Natural killer cell treated with Interleukin-12 subunit alpha and Interleukin-12 subunit beta and Interleukin-15 and Interleukin-18, amount 100 ng/mL, for 72 hours (primary cell): ENCODE measurements at places on chromosomes 3 and 15. TPM values are rescaled to one million over a fixed set of nuclear protein-coding genes. Genes with fewer than 3 reads are reported as not detected.

Gene NTRK3
- 1.2 TPM for total RNA-seq

Gene ALDH1L1
- total RNA-seq, result not detected

Gene ARHGAP31
- total RNA-seq, result 22.5 TPM

DNA sequence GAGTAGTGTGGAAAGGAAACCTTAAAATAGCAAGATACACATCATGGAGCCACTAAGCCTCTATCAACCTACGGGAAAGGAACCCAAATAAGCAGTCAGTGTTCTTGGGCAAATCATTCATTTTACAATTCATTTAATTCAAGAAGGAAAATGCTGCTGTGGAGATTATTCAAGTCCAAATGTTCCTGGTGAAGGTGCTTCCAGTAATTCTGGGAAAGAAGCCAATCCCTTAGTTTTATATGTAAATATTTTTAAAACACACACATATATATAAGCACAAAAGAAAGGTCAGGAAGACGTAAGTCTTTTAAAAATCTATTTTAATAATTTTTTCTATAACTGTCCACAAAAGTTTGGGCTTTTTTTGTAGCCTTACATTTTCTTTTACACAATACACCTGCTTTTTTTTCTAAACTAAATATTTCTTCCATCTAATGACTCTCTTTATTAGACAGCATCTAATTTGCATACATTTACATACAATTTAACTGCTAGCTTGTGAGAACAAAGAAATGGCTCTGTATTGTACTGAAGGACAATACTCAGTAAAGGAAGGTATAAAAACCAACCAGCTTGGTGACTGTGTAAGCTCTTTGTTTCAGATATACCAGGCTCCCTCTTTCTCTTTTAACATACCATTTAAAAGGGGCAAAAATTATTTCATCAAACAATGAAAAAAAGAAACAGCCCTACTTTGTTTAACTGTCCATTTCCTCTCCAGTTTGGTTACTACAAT is 269.5 kb downstream of the ZBTB20 start:
- no peak overlapping the region for H3K4me3 ChIP-seq
- no peaks in the 10 kb centered on the region for H3K27me3 ChIP-seq
- H3K4me1 ChIP-seq, result peaks cover 15% of the 10 kb centered on the region
- DNase-seq, result no peak
- no peak overlapping the region for H3K27ac ChIP-seq

Gene COL8A1
- not detected for total RNA-seq

DNA sequence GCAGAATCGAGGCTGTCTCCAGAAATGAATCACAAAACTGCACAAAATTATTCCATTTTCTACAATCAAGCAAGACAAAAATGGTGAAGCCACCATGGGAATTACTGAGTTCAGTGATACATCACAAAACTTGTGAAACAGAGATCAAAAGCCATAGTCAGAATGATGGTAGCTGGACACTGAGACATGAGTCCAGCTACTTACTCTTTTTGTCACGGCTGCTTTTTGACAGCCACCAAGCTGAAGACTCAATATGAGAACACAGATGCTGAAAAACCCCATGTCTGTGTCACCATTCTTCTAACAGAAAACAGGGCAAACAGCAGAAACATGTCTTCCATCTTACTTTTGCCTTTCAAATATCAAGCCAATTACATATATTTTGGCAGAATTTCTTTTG is 237.6 kb downstream of the LPP start:
- peak overlapping the region; percentile 55 for H3K27ac ChIP-seq
- peaks cover 41% of the 10 kb centered on the region for H3K4me1 ChIP-seq
- H3K4me3 ChIP-seq, result peak overlapping the region; percentile 39
- H3K27me3 ChIP-seq, result no peaks in the 10 kb centered on the region
- DNase-seq, result no peak
- no peaks in the 10 kb centered on the region for H3K36me3 ChIP-seq

DNA sequence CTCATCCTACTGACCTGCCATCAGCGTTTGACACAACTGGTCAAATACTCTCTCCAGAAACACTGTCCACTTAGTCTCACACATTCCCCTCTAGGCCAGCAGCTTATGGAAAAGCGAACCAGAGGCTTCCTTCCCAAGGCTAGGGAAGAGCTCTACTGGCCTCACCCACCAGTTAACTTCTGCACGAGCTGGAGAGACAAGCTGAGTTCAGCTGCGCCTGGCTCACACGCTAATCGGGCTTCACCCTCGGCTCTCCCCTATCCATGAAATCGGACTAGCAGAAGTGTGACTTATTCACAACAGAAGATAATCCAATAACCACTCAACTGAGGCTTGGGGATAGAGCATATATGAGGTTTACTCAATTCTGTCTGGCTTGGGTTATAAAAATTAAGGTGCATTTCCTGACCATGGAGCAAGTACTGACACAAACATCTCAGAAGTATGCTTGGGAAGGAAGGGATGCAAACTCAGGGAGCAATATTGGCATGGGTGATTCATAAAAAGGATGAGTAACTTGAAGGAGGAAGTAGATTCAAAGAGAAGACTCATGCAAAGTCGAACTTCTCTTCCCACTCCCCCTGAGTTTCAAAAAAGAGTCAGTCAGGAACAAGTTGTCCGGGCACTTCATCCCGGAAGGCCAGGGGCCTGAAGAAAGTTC is 73.1 kb downstream of the XXYLT1 start:
- peaks cover 11% of the 10 kb centered on the region for H3K4me1 ChIP-seq
- H3K27me3 ChIP-seq, result no peaks in the 10 kb centered on the region
- no peak overlapping the region for H3K27ac ChIP-seq
- H3K36me3 ChIP-seq, result no peaks in the 10 kb centered on the region
- no peak for DNase-seq
- H3K4me3 ChIP-seq, result no peak overlapping the region

DNA sequence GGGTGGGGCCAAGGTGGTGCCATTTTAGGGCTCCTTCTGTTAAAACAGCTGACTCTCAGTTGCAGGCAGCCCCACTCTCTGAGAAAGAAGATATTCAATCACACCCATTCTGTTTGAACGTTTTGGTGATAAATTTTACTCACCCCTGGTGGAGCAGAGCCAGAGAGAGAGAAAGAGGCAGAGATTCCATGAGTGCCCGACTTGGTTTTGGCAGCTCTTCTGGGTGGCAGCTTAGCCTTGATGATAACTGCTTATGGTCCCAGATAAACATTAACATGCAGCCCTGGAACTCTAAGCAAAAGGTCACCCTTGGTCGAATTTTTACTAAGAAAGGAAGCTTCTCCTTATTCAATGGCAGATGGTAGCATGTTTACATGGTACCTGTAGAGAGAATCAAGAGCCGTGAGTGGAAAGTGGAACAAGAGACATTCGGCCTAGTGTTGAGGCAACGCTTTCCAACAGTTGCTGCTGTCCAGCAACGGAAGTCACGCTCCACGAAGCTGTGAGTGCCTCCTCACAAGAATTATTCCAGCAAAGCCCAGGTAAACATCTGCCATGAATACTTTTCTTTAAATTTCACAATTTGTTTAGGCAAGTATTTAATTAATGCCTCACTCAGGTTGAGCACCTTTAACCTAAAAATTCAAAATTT is 530.6 kb upstream of the ROBO2 start:
- H3K27me3 ChIP-seq, result no peaks in the 10 kb centered on the region
- no peak overlapping the region for H3K4me3 ChIP-seq
- H3K4me1 ChIP-seq, result no peaks in the 10 kb centered on the region
- H3K27ac ChIP-seq, result no peak overlapping the region
- H3K36me3 ChIP-seq, result no peaks in the 10 kb centered on the region

DNA sequence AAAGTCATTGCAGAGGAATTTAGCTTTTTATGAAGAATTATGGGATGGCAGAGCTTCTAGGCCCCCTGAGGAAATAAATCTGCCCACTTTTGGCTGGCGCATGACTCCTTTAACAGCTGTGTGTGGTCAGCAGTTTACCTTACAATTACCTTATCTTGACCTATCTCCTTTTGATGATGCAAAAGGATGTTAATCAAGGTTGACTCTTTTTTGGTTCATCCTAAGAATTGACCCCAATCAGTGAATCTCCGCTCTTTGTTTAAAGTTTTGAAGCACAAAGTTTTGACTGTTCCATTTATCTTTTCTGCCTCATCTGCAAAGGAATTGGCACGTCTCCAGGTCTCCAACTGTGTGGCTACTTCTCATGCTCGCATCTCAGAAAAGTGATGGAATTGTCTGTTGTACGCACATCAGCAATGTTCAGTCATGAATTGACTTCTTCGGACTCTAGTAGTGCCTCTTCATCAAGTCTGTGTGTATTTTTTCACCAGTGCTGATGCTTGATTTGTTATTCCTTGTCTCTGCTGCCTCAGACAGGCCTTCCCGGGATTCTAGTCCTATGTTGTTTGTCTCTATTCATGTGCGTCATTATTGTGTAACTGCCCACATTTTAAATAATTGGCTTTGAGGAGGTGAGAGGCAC is 196.2 kb upstream of the CFAP20DC start:
- peaks cover 6% of the 10 kb centered on the region for H3K4me1 ChIP-seq
- peaks cover 12% of the 10 kb centered on the region for H3K27me3 ChIP-seq
- no peaks in the 10 kb centered on the region for H3K36me3 ChIP-seq
- no peak overlapping the region for H3K4me3 ChIP-seq

DNA sequence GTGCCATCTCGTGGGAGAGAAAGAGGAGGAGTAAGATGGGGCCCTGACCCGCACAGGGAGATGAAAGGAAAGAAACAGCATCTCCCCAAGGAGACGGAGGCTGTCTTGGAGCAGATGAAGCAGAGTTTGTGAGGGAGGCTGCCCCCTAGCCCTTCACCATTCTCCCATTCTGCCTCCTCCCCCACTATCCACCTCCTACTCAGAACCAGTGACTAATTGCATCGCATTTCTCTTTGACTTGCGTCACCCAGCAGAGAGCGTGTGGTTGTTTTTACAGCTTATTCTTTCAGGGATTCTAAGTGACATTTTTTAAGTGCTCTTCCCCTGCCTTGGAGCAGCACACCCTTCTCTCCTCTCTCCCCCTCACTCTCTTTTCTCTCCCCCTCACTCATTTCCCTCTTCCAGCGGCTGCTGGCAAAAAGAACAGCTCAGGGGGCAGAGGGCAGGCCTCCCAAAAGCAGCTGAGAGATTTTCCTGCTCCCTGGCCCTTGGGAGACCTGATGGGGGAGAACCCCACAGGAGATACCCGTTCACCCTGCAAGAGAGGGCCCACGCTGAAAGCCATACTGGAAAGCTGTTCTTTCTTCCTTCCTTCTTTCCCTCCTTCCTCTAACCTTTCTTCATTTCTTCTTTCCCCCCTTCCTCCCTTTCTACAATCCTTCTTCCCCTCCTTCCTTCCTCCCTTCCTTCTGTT is 91.8 kb downstream of the MRPL46 start:
- H3K4me3 ChIP-seq, result no peak overlapping the region
- H3K27me3 ChIP-seq, result peaks cover 24% of the 10 kb centered on the region
- H3K27ac ChIP-seq, result no peak overlapping the region
- no peaks in the 10 kb centered on the region for H3K36me3 ChIP-seq

Gene CHRM5
- total RNA-seq, result not detected

GRCh38 chr3:41845826-41846225 is 116.1 kb downstream of the ULK4 start:
- H3K27me3 ChIP-seq, result no peaks in the 10 kb centered on the region
- peaks cover 13% of the 10 kb centered on the region for H3K4me1 ChIP-seq
- DNase-seq, result no peak
- H3K36me3 ChIP-seq, result peaks cover 13% of the 10 kb centered on the region
- H3K27ac ChIP-seq, result no peak overlapping the region
- H3K4me3 ChIP-seq, result no peak overlapping the region

GRCh38 chr3:186244016-186244415 is 118.0 kb downstream of the DGKG start:
- peaks cover 16% of the 10 kb centered on the region for H3K27me3 ChIP-seq
- no peaks in the 10 kb centered on the region for H3K36me3 ChIP-seq
- H3K27ac ChIP-seq, result no peak overlapping the region
- no peak overlapping the region for H3K4me3 ChIP-seq

- peaks cover 6% of the 10 kb centered on the region for H3K36me3 ChIP-seq
- DNase-seq, result no peak
- H3K4me3 ChIP-seq, result no peak overlapping the region
- H3K27ac ChIP-seq, result peak overlapping the region; percentile 73
- H3K27me3 ChIP-seq, result no peaks in the 10 kb centered on the region
Measured at GRCh38 chr3:152277198-152277597, 8.5 kb downstream of the MBNL1 start.

Gene DLL4
- total RNA-seq, result not detected

DNA sequence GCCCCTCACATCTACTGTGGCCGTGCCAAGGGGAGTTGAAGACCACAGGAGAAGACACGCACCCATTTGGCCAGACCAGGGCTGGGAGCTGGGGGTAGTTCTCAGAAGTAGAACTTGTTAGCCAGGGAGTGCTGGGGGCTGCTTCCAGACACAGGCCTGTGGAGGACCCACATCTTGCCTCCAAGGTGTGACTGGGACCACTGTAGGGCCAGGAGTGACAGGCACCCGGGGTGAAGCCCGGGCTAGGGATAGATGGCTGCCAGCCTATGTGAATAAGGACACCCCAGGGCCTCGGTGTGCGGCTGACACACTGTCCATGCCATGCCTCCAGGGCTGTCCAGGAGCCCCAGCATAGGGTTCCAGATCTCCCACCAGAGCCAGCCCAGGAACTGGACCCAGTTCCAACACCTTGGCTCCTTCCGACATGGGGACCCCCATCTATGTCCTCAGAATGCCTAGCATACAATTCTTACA is 1.8 kb downstream of the ANPEP start:
- H3K27me3 ChIP-seq, result peaks cover 21% of the 10 kb centered on the region
- H3K36me3 ChIP-seq, result peaks cover 12% of the 10 kb centered on the region
- peaks cover 4% of the 10 kb centered on the region for H3K4me1 ChIP-seq
- H3K4me3 ChIP-seq, result no peak overlapping the region
- DNase-seq, result no peak

Gene XPC
- 24.6 TPM for total RNA-seq

GRCh38 chr3:141578202-141578973 is 91.6 kb downstream of the RASA2 start:
- no peak for DNase-seq
- no peaks in the 10 kb centered on the region for H3K27me3 ChIP-seq
- peaks cover 16% of the 10 kb centered on the region for H3K36me3 ChIP-seq
- peak overlapping the region; percentile 42 for H3K27ac ChIP-seq
- no peak overlapping the region for H3K4me3 ChIP-seq
- peaks cover 16% of the 10 kb centered on the region for H3K4me1 ChIP-seq

Gene SLC12A1
- total RNA-seq, result not detected

- H3K36me3 ChIP-seq, result no peaks in the 10 kb centered on the region
- H3K4me3 ChIP-seq, result no peak overlapping the region
- peaks cover 19% of the 10 kb centered on the region for H3K4me1 ChIP-seq
- peak overlapping the region; percentile 29 for H3K27ac ChIP-seq
- DNase-seq, result no peak
Measured at GRCh38 chr3:168071591-168072322, 24.0 kb downstream of the GOLIM4 start.

Gene SLC27A2
- total RNA-seq, result 72.6 TPM

Gene C3orf20
- not detected for total RNA-seq

DNA sequence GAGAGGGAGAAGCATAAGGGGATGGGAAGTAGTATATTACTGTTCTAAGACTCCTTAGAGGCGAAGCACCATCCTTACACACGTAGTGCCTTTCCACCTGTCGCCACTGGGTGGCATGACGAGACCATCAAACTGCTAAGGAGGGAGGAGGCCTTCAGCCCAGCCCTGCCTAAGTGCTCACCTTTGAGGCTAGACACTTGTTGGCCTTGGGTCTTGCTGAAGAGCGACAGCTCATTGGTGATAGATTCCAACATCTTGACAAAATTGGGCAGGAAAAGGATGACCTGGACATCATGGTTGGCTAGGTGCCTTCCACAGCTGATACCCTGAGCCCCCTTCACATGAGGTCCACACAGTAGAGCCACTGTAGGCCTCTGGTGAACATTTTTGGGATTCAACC is 19.6 kb downstream of the CLK3 start:
- H3K4me1 ChIP-seq, result peaks cover 23% of the 10 kb centered on the region
- H3K4me3 ChIP-seq, result no peak overlapping the region
- no peaks in the 10 kb centered on the region for H3K27me3 ChIP-seq
- H3K36me3 ChIP-seq, result peaks cover 6% of the 10 kb centered on the region
- peak overlapping the region; percentile 3 for H3K27ac ChIP-seq
- peak; percentile 78 for DNase-seq

Gene ARHGEF26
- total RNA-seq, result 0.14 TPM

GRCh38 chr15:52683580-52683979 is 4.4 kb upstream of the ATOSA start:
- DNase-seq, result no peak
- peaks cover 3% of the 10 kb centered on the region for H3K27me3 ChIP-seq
- peak overlapping the region; percentile 84 for H3K27ac ChIP-seq
- H3K36me3 ChIP-seq, result no peaks in the 10 kb centered on the region

Gene CASR
- total RNA-seq, result not detected
